Left forelimb (tissue), 1 donor: ENCODE measurements at places on chromosomes 5 and 9.

- DNase-seq = no peak
Observed at GRCh38 chr5:120479066-120479465, 15.0 kb downstream of the PRR16 start.

- no peak for DNase-seq
Observed at GRCh38 chr5:61766141-61766540, 434.1 kb downstream of the ZSWIM6 start.

- DNase-seq = no peak
Observed at GRCh38 chr5:90983711-90984124, 399.4 kb downstream of the ARRDC3 start.

- no peak for DNase-seq
Observed at GRCh38 chr9:80836013-80836412, 853.3 kb downstream of the TLE1 start.

- no peak for DNase-seq
Observed at GRCh38 chr5:126450346-126450745, 27.1 kb downstream of the GRAMD2B start.

- DNase-seq = no peak
Observed at GRCh38 chr9:19663570-19663969, 125.3 kb downstream of the SLC24A2 start.

DNA sequence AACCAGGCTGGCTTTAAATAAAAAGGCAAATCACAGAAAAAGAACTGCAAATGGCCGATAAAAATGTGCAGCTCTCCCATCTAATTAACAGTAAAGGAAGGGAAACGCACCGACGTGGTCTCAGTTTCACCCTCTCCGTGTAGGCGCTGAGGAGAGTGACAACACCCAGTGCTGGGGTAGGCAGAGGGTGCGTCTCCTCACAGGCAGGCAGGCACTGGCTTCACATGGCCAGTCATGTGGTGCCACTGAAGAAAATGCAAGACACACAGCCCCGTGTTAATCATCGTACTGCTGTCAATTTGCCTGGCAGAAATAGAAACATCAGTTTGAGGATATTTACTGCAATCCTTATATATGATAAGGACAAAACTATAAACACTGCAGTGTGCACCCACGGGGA is 178.4 kb downstream of the FANCC start:
- no peak for DNase-seq

DNA sequence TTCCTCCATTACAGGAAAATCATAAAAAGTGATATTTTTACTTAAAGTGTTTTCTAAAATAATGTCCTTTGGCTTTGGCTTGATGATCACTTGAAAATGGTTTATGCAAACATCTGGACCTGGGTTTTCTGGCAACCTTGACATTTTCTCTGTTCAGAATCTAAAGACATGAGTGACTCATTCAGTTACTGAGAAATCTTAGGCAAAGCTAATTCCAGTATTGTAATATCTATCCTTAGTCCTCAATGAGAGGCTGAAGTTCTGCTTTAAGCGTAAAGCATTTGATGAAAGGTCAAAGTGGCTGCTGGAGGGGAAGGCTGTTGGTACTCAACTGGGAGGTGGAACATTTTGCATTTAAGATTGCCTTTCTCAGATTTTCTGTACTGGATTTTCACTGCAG is 2.3 kb downstream of the MAN2A1 start:
- DNase-seq = no peak
